ENCODE measurements at places on chromosomes 6 and 20. TPM values are rescaled to one million over a fixed set of nuclear protein-coding genes. Genes with fewer than 3 reads are reported as not detected.

The CD109 gene
- total RNA-seq, result 14.3 TPM

The NOP56 gene
- total RNA-seq, result 142 TPM

The EFCAB8 gene
- 0.97 TPM for total RNA-seq

The SNPH gene
- 8.0 TPM for total RNA-seq

The KCNK16 gene
- total RNA-seq, result not detected

The DDX43 gene
- total RNA-seq, result not detected

The TREM1 gene
- total RNA-seq, result not detected

The FAM217A gene
- not detected for total RNA-seq

The SLC17A1 gene
- total RNA-seq, result not detected

The ZFAND3 gene
- 84.4 TPM for total RNA-seq

The UBD gene
- total RNA-seq, result not detected

The IL17A gene
- not detected for total RNA-seq

The BPI gene
- 7.7 TPM for total RNA-seq

The NOTCH4 gene
- total RNA-seq, result 0.83 TPM

The NANP gene
- 6.0 TPM for total RNA-seq

The CALHM6 gene
- total RNA-seq, result 0.94 TPM

The ADAM33 gene
- 34.7 TPM for total RNA-seq

The BFSP1 gene
- total RNA-seq, result 13.8 TPM

The ZFP64 gene
- 18.5 TPM for total RNA-seq

The B3GALT4 gene
- total RNA-seq, result 6.3 TPM

The PRRT1 gene
- 2.1 TPM for total RNA-seq

The HAO1 gene
- total RNA-seq, result not detected

The MATN4 gene
- total RNA-seq, result not detected

The B4GALT5 gene
- total RNA-seq, result 45.4 TPM

The PI16 gene
- not detected for total RNA-seq

The EBF4 gene
- total RNA-seq, result 12.8 TPM

The RSPO3 gene
- total RNA-seq, result 4.5 TPM

The LPIN3 gene
- total RNA-seq, result 2.9 TPM

The CDK5RAP1 gene
- 25.3 TPM for total RNA-seq

The HLA-G gene
- 0.32 TPM for total RNA-seq

Data from osteocyte (in vitro differentiated cells).